Retinal pigment epithelial cell (primary cell): ENCODE measurements at places on chromosomes 12 and 14.

GRCh38 chr12:6335451-6336078 lies 6.3 kb downstream of the TNFRSF1A start:
- no peak for DNase-seq

DNA sequence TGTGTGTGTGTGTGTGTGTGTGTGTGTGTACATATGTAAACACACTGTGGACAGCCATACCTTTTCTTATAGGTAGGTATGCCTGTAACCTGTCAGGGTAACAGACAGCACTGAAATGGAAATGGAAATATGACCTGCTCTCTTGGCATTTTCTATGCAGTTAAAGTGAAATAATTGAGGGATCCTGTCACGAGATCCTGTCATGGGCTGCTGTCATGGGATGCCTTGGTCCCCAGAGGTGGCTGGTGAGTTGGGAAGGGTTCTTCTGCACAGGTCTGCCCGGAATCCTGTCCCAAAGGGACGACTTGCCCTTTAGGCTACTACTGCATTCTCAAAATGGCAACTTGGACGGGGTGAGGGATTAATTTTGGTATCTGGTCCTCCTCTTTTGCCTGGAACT lies 47.3 kb downstream of the ELK3 start:
- no peak for DNase-seq

DNA sequence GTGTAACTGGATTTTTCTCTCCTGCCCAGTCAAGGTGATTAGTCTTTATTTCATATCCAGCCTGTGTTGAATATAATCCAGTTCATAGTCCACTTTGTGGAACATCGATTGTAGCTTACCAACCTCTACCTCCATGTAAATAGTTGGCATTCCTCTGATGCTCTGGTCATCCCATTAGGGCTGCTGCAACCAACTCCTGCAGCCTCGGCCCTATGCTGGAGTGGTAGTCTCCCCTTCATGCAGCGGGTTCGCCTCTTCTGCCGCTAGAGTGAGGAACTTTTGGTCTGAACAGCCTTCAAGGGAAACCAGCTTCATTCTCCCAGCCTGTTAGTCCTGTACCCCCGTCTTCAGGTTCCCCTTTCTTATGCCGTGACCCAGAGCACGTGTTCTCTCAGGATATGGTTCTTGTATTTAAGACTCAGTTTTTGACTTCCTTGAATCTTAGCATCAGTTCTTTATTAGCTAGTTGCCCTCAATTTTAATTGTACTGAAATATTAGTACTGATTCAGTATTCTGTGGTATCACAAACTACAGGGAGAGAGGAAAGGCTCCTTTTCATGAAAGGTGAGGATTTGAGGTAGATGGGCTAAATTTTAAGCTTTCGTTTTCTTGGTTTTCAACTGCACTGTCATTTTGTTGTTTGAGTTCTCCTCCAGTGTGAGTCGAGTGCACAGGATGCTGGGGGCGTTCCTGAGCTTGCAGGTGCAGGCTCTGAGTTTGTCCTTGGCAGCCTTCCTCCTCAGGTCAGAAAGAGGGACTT lies 33.2 kb downstream of the ZNF664 start:
- no peak for DNase-seq

GRCh38 chr12:75684678-75685616 lies 173.5 kb upstream of the KRR1 start:
- no peak for DNase-seq

- DNase-seq = no peak
Observed at GRCh38 chr14:25750436-25750835, 700.5 kb upstream of the STXBP6 start.

GRCh38 chr12:54602661-54603060 lies 14.2 kb upstream of the PPP1R1A start:
- DNase-seq = no peak

GRCh38 chr14:61565836-61566536 lies 129.3 kb upstream of the HIF1A start:
- no peak for DNase-seq

DNA sequence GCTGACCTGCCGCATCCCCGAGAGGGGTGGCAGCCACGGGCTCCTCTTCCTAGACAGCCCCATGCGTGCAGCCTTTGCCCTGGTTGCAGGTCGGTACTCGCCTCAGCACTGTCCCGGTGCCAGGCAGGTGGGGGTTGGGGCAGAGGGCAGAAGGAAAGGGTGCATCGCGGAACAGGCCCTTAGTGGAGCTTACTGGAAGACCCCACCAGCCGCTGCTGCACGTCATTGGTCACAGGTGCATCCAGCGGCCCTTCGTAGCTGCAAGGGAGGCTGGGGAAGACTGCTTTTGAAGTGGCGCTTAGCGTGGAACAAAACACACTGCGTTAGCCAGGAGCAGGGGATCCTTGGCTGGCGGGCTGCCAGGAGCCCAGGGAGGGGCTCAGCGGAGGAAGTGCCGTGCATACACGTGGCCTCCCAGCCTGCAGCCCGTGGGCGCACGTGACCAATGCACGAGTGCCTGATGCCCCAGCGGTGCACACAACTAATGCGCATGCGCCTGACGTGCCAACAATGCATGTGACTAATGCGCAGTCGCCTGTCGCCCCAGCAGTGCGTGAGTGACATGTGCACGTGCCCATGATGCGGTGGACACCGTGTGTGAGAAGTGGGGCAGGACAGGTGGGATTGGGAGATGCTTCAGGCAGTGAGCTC lies 5.0 kb upstream of the EP400 start:
- no peak for DNase-seq

DNA sequence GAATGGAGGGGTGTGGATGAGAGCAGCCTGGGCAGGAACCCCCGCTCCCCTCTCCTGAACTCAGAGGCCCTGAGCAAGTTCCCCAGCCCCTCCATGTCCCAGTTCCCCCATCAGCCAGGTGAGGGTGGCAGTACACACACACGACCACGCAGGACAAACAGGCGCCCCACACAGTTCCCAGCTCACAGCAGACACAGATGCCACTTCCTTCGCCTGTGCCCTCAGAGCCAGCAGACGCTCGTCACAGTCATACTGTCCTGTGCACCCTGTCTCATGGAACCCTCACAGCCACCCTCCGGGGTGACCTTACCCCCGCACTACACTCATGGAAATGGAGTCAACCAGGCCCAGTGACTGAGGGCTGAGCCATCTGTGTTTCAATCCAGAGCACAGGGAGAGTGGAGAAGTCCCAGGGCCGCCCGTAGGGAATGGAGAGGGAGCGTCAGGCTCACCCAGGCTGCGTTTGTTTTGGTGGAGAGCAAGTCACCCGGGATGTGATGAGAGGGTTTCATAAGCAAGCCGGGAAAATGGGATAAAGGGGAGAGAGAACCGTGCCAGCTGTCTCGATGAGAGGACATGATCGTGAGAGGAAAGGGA lies 47.5 kb upstream of the DYNC1H1 start:
- no peak for DNase-seq

DNA sequence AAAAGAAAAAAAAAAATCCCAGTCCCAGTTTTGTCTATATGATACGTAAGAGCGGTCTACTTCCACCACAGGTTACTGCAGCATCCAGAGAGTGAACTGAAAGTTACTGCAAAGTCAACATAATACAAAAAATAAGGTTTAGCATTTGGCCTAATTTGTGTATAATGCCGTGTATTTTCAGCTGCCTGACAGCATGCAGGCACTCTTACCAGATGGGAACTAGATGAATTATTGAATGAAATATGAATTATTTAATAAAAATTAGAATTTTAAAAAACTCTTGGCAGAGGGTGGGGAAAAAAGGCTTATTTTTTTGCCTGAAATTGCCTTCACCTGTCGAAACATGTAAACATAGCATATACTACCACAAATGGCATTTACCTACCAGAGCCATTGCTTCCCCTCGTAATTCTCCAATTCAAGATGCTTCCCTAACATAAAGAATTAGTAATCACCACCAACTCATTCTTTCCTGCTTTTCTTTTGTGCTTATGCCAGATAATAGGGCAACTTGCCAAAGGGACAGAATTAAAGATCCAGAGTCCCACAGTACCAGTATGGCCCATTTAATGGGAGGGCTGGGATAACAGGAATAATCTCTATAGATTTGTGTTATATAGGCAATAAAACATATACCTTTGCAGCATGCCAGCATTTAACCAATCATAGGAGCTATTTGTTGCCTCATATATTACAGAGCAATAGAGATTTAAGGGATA lies 31.1 kb downstream of the ATF7 start:
- no peak for DNase-seq

DNA sequence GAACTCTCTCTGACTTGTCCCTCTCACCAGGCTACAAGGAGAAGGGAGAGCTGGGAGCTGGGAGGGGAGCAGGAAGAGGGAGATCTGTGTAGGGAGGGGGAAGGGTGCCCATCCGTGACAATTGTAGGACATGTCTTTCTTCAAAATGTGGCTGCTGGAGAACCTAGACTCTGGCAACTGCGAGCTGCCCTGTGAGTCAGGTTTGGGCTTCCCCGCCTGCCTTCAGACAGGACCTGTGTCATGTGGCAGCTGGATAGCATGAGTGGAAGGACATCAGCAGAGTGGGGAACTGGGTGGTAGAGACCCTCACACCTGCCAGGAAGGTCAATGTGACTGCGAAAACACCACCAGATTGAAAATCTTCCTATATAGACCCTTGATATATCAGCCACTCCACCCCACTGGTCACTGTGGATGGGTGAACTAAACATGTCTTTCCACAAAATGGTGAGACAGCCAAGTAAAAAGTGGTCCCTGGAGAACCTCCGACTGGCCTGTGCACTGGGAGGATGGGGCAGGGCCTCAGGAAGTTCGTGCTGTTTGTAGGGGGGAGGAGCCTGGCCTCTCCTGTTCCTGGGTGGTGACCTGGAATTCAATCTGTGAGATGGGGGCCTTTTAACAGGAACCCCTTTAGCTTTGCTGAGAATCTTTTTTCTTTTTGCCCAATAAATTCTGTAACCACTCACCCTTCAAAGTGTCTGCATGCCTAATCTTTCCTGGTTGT lies 62.2 kb upstream of the CAPRIN2 start:
- no peak for DNase-seq

DNA sequence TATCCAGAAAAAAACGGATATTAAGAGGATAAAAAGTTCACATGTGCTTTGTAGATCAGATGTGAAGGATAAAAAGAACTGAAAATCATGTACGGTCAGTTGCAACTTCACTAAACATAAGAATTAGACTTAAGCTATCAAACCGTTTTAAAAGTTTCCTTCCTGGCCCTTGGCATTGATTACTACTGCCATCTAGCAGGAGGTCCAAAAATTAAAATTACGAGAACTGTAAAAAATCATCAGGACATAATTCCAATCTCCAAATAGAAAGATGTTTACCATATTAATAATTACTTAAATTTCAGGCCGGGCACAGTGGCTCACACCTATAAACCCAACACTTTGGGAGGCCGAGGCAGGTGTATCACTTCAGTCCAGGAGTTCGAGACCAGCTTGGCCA lies 7.9 kb downstream of the WDR89 start:
- DNase-seq = no peak

GRCh38 chr12:12952036-12952435 lies at the start of gene GPRC5D:
TSS of gene GPRC5D (minus strand) at chr12:12952170. CDS start at chr12:12950384, 1,786 bp downstream.
- DNase-seq = no peak

- no peak for DNase-seq
Observed at GRCh38 chr12:14774906-14775635, 28.2 kb downstream of the WBP11 start.

- DNase-seq = no peak
Observed at GRCh38 chr14:58354808-58355207, 40.9 kb upstream of the TOMM20L start.

- no peak for DNase-seq
Observed at GRCh38 chr12:52004042-52004648, 2.6 kb upstream of the TAMALIN start.

DNA sequence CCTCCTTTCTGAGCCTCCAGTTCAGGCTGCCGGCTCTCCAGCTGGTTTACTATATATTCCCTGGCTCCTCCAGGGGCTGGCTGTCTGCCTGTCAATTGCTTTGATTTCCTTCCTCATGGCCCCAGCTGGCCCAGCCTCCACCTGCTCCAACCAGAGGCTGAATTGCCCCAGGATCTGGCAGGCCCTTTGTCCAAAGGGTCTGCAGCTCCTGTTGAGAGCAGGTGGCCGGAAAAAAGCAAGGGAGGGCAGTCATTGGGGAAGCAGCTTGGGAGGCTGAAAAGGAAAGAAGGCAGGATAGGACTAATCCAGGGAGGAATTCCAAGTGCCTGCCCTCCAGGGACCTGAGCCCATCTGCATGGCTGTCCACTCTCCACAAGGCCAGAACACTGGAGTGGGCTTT lies 25.3 kb downstream of the PAH start:
- no peak for DNase-seq

- DNase-seq = no peak
Observed at GRCh38 chr12:99427104-99427503, 220.4 kb upstream of the GARIN6 start.

- no peak for DNase-seq
Observed at GRCh38 chr14:91793704-91794103, 61.8 kb upstream of the CATSPERB start.

DNA sequence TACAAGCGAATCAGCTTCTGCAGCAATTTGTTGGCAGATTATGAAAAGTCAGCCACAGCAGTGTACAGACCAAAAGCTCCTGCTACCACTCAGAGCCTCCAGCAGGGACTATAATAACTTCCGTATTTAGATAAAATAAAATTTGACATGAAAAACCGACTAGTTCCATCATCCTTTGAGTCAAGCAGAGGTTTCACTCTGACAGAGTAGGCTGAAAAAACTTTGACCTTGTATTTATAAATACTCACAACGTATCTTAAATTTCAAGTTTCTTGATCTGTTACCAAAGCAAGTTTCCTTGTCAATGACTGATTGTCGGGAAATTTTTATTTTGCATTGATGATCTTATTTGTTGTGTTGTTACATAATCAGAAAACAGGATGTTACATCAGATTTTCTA lies 283.4 kb downstream of the DAD1 start:
- DNase-seq = no peak

- no peak for DNase-seq
Observed at GRCh38 chr12:65384240-65384639, 105.8 kb downstream of the MSRB3 start.
